Activated T-cell treated with anti-CD3 and anti-CD28 coated beads, Interleukin-2, amount 50 U/mL, for 72 hours (primary cell): ENCODE measurements at places on chromosomes 2 and 18.

- no peak for DNase-seq
These were observed 366.5 kb upstream of the POU3F3 start for GRCh38 chr2:104487366-104487765.

DNA sequence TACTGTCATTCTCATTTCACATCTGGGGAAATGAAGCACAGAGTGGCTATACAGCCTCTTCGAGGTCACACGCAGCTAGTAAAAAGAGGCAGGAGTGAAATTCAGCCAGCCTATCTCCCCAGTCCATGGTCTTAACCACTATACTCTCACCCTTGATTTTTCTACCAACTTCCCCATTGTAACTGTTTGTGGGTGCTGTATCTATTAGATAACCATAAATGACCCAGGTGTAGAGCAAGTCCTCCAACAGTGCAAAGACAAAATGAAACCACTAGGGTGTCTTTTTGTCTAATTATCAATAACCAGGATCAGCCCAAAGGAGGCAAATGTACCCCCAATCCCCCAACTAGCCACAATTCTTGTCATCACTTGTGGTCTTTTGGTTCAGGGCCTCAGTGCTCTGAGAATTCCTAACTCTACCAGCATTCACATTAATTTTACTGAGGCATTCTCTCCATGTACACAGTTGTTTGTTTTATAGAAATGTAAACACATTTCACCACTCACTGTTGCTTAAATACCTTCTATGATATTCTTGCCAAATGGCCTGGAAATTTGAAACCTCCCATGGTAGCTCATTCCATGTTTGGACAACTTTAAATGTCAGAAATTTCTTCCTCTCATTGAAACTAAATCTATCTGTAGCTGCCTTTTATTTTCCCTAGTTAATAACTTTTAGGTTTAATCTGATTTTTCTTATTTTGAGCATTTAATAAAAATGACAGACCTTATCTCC is 58.7 kb downstream of the SLC40A1 start:
- no peak for DNase-seq

DNA sequence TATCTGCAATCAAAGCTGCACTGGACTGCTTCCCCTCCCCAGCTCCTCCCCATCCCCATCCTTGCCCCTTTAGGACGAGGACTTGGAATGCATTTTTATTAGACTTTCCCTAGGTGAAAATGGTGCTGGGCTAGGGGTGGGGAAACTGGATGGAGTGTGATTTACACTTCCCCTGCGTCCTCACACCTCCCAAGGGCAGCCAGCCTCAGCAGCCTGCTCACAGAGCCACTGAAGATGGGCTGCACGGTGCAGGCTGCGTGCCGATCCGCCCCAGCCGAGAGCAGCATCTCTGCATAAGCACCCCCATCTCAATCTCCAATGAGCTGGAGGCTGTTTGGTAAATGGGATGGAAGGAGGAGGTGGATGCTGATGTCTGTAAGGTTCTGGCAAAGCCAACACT is 87.6 kb downstream of the ZBTB7C start:
- no peak for DNase-seq

- no peak for DNase-seq
These were observed 193.5 kb downstream of the MCFD2 start for GRCh38 chr2:46722142-46722541.

DNA sequence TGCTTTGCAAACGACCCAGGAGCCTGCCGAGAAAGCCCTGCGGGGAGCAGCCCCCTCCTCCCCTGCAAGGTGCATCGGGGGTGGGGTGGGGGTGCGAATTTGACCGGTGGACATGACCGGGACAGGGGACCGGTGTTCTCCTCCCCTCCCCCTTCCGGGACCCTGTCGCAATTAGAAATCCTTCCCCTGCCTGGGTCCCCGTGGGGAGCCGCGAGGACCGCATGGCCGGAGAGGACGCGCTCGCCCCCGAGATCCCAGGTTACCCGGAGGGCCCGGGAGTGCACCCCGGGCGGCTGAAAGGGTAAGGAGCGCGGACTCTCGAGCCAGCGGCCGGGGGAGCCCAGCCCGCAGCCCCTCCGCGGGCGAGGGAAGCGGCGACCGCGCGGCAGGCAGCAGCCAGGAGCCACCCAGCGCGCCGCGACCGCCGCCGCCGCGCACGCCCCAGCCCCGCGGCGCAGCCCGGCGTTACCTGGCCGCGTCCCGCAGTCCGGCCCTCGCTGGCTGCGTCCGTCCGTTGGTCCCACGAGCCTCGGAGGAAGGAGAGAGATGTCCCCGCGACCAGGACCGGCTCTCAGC is 482 bp downstream of the DLGAP1 start:
- DNase-seq, result no peak

GRCh38 chr2:168640039-168640438 is 162.4 kb upstream of the NOSTRIN start:
- DNase-seq, result no peak

- no peak for DNase-seq
These were observed 315.5 kb downstream of the CELF4 start for GRCh38 chr18:37249895-37250618.

DNA sequence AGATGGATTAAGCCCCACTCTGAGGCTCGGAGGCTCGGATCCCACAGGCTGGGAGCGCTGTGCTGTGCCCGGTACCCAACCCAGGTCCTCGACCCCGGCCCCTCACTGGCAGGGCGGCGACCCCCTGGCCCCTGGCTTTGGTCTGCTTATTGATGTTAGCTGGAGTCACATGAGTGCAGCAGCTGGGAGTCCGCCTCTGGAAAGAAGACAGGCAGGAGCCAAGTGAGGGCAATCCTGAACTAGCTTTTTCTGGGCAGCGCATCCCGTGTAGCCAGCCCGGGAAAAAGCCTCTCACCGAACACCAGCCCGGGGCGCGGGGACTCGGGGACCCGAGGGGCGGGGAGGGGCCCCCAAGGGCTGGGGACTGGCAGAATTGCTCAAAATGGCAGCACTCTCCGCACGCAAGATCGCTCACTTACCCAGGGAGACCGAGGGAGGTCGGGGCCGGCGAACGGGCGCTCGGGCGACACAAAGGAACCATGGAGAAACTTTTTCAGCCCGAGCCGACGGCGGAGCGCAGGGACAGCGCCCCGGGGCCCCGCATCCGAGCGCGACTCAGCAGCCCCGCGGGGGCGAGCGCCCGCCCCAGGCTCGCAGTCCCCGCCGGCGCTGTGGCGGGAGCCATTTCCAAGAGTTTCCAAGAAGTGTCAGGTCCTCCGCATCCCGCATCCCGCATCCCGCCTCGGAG is 567 bp downstream of the TMEM200C start:
- DNase-seq, result no peak

- DNase-seq, result no peak
These were observed 390.7 kb downstream of the LRATD1 start for GRCh38 chr2:15023221-15023620.

GRCh38 chr2:108377815-108378630 is at the start of gene SULT1C4:
Gene SULT1C4, plus strand, starts transcription at chr2:108377954. Its CDS starts 384 bp downstream, at chr2:108378338.
- DNase-seq, result no peak

DNA sequence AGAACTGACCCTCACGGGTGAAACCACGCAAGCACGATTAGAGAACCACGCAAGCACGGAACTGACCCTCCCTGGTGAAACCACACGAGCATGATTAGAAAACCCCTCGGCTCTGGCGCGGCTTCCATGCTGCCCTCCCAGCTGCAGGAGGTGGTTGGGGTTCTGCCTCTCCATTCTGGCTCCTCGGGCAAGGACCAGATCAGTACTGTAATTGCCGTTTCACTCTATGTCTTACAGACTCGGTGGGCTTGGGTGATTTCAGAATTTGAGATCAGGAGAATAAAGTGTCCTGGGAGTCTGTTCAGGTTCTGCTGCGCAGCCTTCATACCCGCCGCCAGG is 58.3 kb upstream of the KCNG2 start:
- no peak for DNase-seq

GRCh38 chr2:15378148-15378908 is 182.8 kb downstream of the NBAS start:
- no peak for DNase-seq

DNA sequence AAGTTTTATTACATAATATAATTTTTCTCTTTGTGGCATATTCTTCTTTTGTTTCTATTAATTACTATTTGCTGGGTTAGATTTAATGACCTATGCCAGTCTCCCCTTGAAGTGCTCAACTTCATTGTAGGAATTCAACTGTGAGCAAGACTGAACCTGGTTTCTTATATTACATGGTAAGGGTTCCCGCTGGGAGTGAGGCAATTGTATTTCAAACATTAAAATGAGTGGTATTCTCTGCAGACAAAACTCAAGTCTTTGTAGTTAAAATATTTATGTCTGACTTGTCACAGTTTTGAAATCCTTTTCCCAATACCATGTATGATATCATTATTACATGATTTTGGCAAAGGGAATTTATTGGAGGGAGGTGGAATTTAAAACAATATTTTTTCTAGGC is 278.7 kb downstream of the GULP1 start:
- DNase-seq, result no peak

- DNase-seq, result no peak
These were observed 9.4 kb downstream of the ADAM23 start for GRCh38 chr2:206452750-206453149.
